ENCODE measurements at places on chromosomes 16 and 17. TPM values are rescaled to one million over a fixed set of nuclear protein-coding genes. Genes with fewer than 3 reads are reported as not detected.

The PCTP gene
- total RNA-seq: 8.1 TPM

The ZNF385C gene
- 0.23 TPM for total RNA-seq

The MYL4 gene
- total RNA-seq: not detected

The TBC1D26 gene
- 0.34 TPM for total RNA-seq

The WFIKKN1 gene
- 0.74 TPM for total RNA-seq

- no peaks in the 10 kb centered on the region for H3K27me3 ChIP-seq
- no peak overlapping the region for H3K27ac ChIP-seq
- DNase-seq: no peak
- H3K36me3 ChIP-seq: no peaks in the 10 kb centered on the region
Observed at GRCh38 chr17:55053855-55054254, 85.3 kb downstream of the STXBP4 start.

DNA sequence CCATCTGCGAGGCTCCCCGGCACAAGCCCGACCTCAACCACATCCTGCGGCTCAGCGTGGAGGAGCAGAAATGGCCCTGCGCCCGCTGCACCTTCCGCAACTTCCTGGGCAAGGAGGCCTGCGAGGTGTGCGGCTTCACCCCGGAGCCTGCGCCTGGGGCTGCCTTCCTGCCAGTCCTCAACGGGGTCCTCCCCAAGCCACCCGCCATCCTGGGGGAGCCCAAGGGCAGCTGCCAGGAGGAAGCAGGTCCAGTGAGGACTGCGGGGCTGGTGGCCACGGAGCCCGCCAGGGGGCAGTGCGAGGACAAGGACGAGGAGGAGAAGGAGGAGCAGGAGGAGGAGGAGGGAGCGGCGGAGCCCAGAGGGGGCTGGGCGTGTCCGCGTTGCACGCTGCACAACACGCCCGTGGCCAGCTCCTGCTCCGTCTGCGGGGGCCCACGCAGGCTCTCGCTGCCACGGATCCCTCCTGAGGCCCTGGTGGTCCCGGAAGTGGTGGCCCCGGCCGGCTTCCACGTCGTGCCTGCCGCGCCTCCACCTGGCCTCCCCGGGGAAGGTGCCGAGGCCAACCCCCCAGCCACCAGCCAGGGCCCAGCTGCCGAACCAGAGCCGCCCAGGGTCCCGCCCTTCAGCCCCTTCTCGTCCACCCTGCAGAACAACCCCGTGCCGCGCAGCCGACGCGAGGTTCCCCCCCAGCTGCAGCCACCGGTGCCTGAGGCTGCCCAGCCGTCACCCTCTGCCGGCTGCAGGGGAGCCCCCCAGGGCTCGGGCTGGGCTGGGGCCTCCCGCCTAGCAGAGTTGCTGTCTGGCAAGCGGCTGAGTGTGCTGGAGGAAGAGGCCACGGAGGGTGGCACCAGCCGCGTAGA is 13.1 kb upstream of the PRR35 start:
- peaks cover 1% of the 10 kb centered on the region for H3K4me1 ChIP-seq
- no peaks in the 10 kb centered on the region for H3K27me3 ChIP-seq
- DNase-seq: peak; percentile 62
- peaks cover 4% of the 10 kb centered on the region for H3K36me3 ChIP-seq

DNA sequence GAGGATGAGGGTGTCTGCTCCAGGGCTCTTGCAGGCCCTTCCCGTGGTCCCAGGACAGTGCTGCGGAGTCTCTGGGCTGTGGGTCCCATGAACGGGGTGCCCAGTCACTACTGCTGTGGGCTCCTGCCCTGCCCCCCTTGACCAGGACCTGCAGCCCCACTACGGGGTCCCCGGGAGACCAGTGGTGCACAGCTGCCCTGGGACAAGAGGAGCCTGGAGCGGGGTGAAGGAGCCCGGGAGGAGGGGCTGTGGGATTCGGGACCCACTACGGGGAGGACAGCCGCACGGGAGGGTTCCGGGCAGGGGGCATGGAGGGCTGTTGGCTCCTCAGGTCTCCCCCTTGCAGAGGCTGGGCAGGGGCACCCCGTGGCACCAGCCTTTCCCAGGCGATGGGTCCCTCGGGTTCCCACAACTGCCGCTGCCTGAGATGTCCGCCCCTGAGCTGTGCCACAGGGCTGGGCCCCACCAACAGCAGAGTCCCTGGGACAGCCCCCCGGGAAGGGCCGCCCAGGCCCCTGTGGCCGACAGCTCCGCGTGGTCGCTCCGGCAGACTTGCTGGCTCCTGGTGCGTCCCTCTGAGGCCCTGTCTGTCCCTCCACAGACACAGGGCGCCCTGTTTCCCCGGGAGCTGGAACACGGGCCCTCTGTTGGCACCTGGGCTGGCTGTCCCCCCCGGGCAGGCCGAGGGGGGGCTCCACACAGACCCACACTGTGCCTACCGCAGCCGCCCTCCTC is 52.1 kb upstream of the GNG13 start:
- no peaks in the 10 kb centered on the region for H3K4me1 ChIP-seq
- no peak for DNase-seq
- no peaks in the 10 kb centered on the region for H3K36me3 ChIP-seq
- H3K4me3 ChIP-seq: no peak overlapping the region

DNA sequence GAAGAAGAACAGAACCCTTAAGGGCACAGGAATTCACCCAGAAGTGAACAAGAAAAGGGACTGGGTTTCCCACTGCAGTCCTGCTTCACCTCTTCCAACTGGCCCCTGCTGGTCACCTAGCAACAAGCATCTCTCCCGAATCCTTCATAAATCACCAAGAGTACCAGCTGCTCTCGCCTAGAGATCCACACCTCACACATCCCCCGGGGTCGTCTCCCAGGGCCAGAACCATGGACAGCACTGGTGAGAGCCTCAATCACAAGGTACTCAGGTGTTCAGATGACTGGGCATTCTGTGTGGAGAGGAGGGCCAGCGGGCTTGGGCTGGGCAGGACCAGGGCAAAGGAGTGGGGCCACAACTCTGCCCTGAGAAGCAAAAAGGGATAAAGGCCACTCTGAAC is 65.9 kb downstream of the CCT6B start:
- no peaks in the 10 kb centered on the region for H3K36me3 ChIP-seq
- H3K27ac ChIP-seq: no peak overlapping the region

DNA sequence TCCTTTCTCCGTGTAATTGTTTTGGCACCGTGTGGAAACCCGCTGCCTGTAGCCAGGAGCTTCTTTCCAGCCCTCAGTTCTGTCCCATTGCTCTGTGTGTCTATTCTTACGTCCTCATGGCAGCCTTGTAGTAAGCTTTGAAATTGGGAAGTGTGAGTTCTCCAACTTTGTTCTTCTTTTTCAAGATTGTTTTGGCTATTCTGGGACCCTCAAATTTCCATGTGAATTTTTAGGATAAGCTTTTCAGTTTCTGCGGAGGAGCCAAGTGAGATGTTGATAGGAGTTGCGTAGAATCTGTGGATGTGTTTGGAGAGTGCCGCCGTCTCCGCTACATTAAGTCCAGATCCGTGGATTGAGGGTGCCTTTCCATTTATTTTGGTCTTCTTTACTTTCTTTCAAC is 15.2 kb downstream of the CHMP6 start:
- H3K27me3 ChIP-seq: peaks cover 29% of the 10 kb centered on the region
- DNase-seq: no peak
- no peak overlapping the region for H3K4me3 ChIP-seq
- H3K27ac ChIP-seq: no peak overlapping the region
- peaks cover 10% of the 10 kb centered on the region for H3K4me1 ChIP-seq

DNA sequence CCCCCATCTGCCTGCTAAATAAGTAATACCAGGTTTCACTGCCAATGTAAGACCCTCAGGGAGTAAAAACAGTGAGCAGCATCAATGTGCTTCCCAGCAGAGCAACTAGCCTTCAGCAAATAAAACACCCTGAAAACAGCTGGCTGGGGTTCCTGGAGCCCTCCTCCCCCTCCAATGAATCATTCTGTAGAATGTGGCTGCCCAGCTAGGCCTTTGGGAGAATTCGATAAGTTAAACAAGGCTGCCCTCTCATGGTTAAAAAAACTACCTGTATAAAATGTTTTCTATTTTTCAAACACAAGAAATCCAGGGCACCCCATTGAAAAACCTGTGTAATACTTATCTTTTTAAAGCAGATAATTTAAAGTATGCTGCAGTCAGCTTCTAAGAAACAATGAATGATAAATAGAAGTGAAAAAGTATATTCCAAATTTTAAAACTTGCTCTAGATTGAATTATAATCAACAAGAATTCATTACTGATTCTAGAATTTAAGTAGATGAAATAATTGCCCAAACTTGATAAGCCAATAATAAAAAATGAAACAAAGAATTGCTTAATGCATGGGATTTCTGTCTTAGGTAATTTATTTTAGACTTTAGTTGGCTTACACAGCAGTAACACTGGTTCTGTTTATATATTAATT is 9.4 kb upstream of the TOM1L1 start:
- no peaks in the 10 kb centered on the region for H3K36me3 ChIP-seq
- H3K27me3 ChIP-seq: peaks cover 16% of the 10 kb centered on the region
- no peak overlapping the region for H3K27ac ChIP-seq
- H3K4me3 ChIP-seq: no peak overlapping the region
- peak; percentile 18 for DNase-seq
- H3K4me1 ChIP-seq: no peaks in the 10 kb centered on the region

- peaks cover 39% of the 10 kb centered on the region for H3K27me3 ChIP-seq
- H3K27ac ChIP-seq: no peak overlapping the region
- peak; percentile 74 for DNase-seq
- peaks cover 5% of the 10 kb centered on the region for H3K4me1 ChIP-seq
- H3K36me3 ChIP-seq: no peaks in the 10 kb centered on the region
Observed at GRCh38 chr17:50272711-50273653, 1.3 kb upstream of the TMEM92 start.

- H3K27me3 ChIP-seq: no peaks in the 10 kb centered on the region
- peaks cover 4% of the 10 kb centered on the region for H3K36me3 ChIP-seq
- H3K4me3 ChIP-seq: peak overlapping the region; percentile 27
Observed at GRCh38 chr16:79006206-79006605, 594.3 kb downstream of the MAF start.

- H3K27me3 ChIP-seq: no peaks in the 10 kb centered on the region
- no peak for DNase-seq
- H3K36me3 ChIP-seq: peaks cover 8% of the 10 kb centered on the region
- no peak overlapping the region for H3K4me3 ChIP-seq
Observed at GRCh38 chr16:34648-34987, 18.8 kb downstream of the POLR3K start.

- peaks cover 17% of the 10 kb centered on the region for H3K36me3 ChIP-seq
- peak within 1 kb of the TSS; percentile 99 for H3K4me3 ChIP-seq
- DNase-seq: peak; percentile 65
- H3K27me3 ChIP-seq: no peaks in the 10 kb centered on the region
- H3K4me1 ChIP-seq: peaks cover 30% of the 10 kb centered on the region
Observed at GRCh38 chr17:42979511-42980273, at the start of gene PTGES3L. PTGES3L (minus strand) TSS chr17:42980080; CDS start chr17:42980053, 27 bp downstream.

GRCh38 chr17:61418449-61418848 is 18.8 kb downstream of the TBX2 start:
- no peak overlapping the region for H3K27ac ChIP-seq
- H3K27me3 ChIP-seq: peaks cover 29% of the 10 kb centered on the region
- no peak for DNase-seq
- H3K4me1 ChIP-seq: no peaks in the 10 kb centered on the region
- H3K4me3 ChIP-seq: no peak overlapping the region

DNA sequence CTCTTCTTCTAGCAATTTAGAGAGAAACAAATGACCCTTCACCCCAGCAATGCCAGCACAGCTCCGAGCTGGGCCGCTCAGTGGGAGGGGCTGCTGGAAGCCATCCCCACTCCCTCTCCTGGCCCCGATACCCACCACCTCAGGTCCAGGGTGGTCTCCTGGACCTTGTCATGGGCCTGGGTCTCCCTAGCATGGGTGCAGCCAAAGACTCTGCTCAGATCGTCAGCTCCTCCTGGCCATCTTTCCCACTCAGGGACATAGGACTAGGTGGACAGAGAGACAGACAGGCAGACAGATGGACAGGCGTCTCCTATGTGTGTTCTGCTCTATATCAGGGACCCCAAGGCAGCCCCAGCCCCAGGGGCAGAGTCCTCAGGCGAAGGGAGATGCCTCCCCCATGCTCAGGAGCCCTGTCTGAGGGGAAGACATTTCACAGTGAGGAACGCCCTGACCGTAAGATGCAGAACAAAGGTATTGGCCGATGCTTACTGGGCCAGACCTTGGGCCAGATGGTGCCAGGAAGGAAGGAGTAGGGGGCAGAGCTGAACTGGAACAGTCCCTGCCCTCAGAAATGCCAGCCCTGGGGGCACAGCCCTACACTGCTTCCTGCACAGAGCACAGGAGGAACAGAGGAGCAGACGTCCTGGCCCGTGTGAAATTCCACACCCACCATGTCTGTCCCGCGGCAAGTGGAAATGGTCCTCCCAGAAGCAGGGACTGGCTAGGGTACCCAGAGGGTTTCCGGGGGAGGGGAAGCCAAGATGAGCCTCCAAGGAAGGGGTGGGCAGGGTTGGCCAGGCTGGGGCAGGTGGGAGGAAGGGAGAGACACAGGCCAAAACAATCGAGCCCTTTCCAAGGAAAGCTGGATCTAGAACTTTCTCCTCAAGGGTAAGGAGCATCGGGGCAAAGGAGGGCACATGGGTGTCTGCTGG is 13.0 kb downstream of the PITPNM3 start:
- H3K27ac ChIP-seq: no peak overlapping the region
- peaks cover 4% of the 10 kb centered on the region for H3K4me1 ChIP-seq
- H3K4me3 ChIP-seq: no peak overlapping the region
- H3K27me3 ChIP-seq: no peaks in the 10 kb centered on the region

DNA sequence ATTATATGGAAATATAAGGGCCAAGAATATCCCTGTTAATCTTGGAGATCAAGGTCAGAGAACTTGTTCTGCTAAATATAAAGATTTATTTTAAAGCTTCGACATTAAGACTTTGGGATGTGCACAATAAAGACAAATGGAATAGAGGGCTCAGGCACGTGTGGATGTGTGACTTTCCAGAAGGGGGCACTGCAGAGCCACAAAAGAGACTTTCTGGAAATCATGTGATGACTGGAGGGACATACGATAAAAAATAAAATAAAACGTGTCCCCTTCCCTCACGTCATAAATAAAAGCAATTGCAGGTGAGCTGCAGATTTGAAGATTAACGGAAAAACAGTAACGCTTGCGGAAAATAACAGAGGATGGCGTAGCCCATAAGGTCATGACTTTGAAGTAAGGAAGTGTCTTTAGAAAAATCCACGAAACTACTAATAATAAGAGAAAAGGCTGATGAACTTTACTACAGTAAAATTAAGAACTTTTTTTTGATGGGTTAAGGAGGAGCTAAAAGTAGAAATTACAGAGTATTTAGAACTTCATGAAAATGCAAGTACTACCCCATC is 9.4 kb upstream of the ENGASE start:
- no peaks in the 10 kb centered on the region for H3K27me3 ChIP-seq
- no peak overlapping the region for H3K4me3 ChIP-seq
- H3K4me1 ChIP-seq: peaks cover 2% of the 10 kb centered on the region
- H3K36me3 ChIP-seq: no peaks in the 10 kb centered on the region

- H3K27ac ChIP-seq: no peak overlapping the region
- H3K4me3 ChIP-seq: no peak overlapping the region
- DNase-seq: no peak
- no peaks in the 10 kb centered on the region for H3K27me3 ChIP-seq
- H3K4me1 ChIP-seq: peaks cover 13% of the 10 kb centered on the region
Observed at GRCh38 chr17:16977932-16978331, 6.0 kb upstream of the TNFRSF13B start.

GRCh38 chr17:77002103-77003045 is 134.2 kb downstream of the MGAT5B start:
- H3K4me3 ChIP-seq: no peak overlapping the region
- DNase-seq: no peak
- H3K4me1 ChIP-seq: peaks cover 23% of the 10 kb centered on the region
- H3K27me3 ChIP-seq: no peaks in the 10 kb centered on the region
- H3K27ac ChIP-seq: no peak overlapping the region
- no peaks in the 10 kb centered on the region for H3K36me3 ChIP-seq

- H3K4me1 ChIP-seq: peaks cover 24% of the 10 kb centered on the region
- no peak for DNase-seq
- no peaks in the 10 kb centered on the region for H3K27me3 ChIP-seq
Observed at GRCh38 chr16:79097166-79097565, 503.4 kb downstream of the MAF start.

All from activated CD4-positive, alpha-beta T cell treated with anti-CD3 and anti-CD28 coated beads for 36 hours (primary cell).